CD4-positive, CD25-positive, alpha-beta regulatory T cell (primary cell): ENCODE measurements at places on chromosomes 3 and 15. TPM values are rescaled to one million over a fixed set of nuclear protein-coding genes. Genes with fewer than 3 reads are reported as not detected.

EHD4 gene
- polyA plus RNA-seq, result 13.8 TPM

MCTP2 gene
- 1.1 TPM for polyA plus RNA-seq

ARNT2 gene
- polyA plus RNA-seq, result not detected

MEIS2 gene
- not detected for polyA plus RNA-seq

WDR72 gene
- not detected for polyA plus RNA-seq

NR2E3 gene
- polyA plus RNA-seq, result not detected

SERINC4 gene
- polyA plus RNA-seq, result 2.7 TPM

GOLGA8M gene
- polyA plus RNA-seq, result not detected

TGM5 gene
- polyA plus RNA-seq, result not detected

CCR1 gene
- polyA plus RNA-seq, result 1.0 TPM

HCLS1 gene
- 430 TPM for polyA plus RNA-seq

TGFBR2 gene
- 43.4 TPM for polyA plus RNA-seq

GNL3 gene
- polyA plus RNA-seq, result 60.2 TPM
